ENCODE measurements at places on chromosomes 1 and 21. TPM values are rescaled to one million over a fixed set of nuclear protein-coding genes. Genes with fewer than 3 reads are reported as not detected.

- no peak for DNase-seq
- no peaks in the 10 kb centered on the region for H3K36me3 ChIP-seq
- H3K27me3 ChIP-seq, result peaks cover 12% of the 10 kb centered on the region
- H3K4me3 ChIP-seq, result no peak overlapping the region
Observed at GRCh38 chr1:53189061-53189460, 7.6 kb upstream of the CPT2 start.

DPH2 gene
- total RNA-seq, result 32.4 TPM

GRCh38 chr1:34108269-34108668 is 56.8 kb downstream of the CSMD2 start:
- no peaks in the 10 kb centered on the region for H3K36me3 ChIP-seq
- H3K4me3 ChIP-seq, result no peak overlapping the region
- H3K27me3 ChIP-seq, result no peaks in the 10 kb centered on the region
- no peak for DNase-seq
- H3K27ac ChIP-seq, result no peak overlapping the region

GRCh38 chr21:46146856-46147255 is 8.5 kb downstream of the FTCD start:
- H3K27me3 ChIP-seq, result no peaks in the 10 kb centered on the region
- peaks cover 21% of the 10 kb centered on the region for H3K4me1 ChIP-seq
- no peaks in the 10 kb centered on the region for H3K36me3 ChIP-seq
- no peak overlapping the region for H3K27ac ChIP-seq

MTR gene
- total RNA-seq, result 41.7 TPM

DNA sequence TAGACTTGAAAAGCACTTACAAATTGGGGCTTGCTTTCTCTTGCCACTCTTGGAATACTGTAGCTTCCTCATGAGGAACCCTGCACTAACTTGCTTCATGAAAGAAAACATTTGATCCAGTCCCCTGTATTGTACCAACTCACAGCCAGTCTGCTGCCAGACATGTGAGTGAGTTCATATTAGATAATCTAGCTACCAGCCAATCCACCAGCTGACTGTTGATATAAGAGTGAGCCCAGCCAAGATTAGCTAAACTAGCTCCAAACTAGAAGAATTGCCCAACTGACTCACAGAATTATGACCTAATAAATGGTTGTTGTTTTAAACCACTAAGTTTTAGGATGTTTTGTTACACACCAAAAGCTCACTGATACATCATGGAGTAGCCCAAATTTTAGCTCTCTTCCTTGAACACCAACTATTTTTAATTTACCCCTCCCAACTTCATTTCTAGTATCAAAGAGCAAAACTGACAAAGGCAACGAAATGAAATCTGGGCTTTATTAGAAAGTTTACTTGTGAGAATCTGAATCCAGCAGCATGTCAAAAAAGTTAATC is 6.6 kb upstream of the RGS8 start:
- H3K27me3 ChIP-seq, result peaks cover 23% of the 10 kb centered on the region
- no peak overlapping the region for H3K4me3 ChIP-seq
- H3K27ac ChIP-seq, result no peak overlapping the region
- H3K4me1 ChIP-seq, result no peaks in the 10 kb centered on the region
